Activated CD4-positive, alpha-beta memory T cell treated with anti-CD3 and anti-CD28 coated beads for 36 hours (primary cell): ENCODE measurements at places on chromosomes 12 and 14. TPM values are rescaled to one million over a fixed set of nuclear protein-coding genes. Genes with fewer than 3 reads are reported as not detected.

DNA sequence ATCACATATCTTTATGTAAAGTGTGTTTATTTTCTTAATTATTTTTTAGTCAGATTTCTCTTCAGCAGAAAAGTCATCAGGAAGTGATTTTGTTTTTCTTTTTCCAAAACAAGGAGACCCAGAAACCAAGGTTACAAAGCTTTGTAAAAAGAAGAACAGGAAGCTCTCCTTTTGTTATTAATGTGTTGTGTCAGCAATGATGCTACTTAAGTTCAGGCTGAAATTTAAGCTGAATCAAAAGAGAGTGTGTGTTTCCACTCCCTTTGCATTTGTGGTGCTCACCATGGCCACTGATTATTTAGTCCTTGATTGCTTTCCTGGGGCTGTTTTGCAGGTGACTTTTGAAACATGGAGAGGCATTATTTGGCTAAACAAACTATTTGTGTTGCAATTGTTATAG, 155.3 kb upstream of the ATP2B1 start:
- peak overlapping the region; percentile 95 for H3K27ac ChIP-seq
- peaks cover 55% of the 10 kb centered on the region for H3K4me1 ChIP-seq
- no peak for DNase-seq
- H3K36me3 ChIP-seq: no peaks in the 10 kb centered on the region
- no peak overlapping the region for H3K4me3 ChIP-seq
- H3K27me3 ChIP-seq: no peaks in the 10 kb centered on the region

TSHR gene
- total RNA-seq: not detected

DNA sequence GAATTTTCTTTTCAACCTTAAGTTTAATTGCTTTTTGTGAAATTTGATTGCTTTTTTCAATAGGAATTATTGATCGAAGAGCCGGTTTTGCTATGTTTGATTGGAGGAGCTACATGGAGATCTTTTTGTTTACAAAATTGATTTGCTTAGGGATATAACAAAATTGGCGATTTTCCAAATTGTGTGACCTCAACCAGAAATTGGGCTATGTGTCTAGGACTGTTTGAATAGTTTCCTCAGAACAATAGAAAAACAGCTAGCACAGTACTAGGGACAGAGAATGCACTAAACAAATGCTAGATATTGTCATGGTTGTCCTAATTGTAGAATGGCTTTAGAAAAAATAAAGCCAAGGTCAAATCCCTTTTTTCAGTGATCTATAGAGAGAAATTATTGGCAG, 2.4 kb downstream of the SLC17A8 start:
- no peaks in the 10 kb centered on the region for H3K4me1 ChIP-seq
- H3K36me3 ChIP-seq: no peaks in the 10 kb centered on the region
- peaks cover 18% of the 10 kb centered on the region for H3K27me3 ChIP-seq
- DNase-seq: no peak
- no peak overlapping the region for H3K27ac ChIP-seq
- no peak overlapping the region for H3K4me3 ChIP-seq

GRCh38 chr14:90777358-90777757, 38.9 kb downstream of the TTC7B start:
- no peak overlapping the region for H3K27ac ChIP-seq
- H3K4me3 ChIP-seq: no peak overlapping the region
- DNase-seq: no peak
- no peaks in the 10 kb centered on the region for H3K36me3 ChIP-seq
- H3K4me1 ChIP-seq: no peaks in the 10 kb centered on the region

DNA sequence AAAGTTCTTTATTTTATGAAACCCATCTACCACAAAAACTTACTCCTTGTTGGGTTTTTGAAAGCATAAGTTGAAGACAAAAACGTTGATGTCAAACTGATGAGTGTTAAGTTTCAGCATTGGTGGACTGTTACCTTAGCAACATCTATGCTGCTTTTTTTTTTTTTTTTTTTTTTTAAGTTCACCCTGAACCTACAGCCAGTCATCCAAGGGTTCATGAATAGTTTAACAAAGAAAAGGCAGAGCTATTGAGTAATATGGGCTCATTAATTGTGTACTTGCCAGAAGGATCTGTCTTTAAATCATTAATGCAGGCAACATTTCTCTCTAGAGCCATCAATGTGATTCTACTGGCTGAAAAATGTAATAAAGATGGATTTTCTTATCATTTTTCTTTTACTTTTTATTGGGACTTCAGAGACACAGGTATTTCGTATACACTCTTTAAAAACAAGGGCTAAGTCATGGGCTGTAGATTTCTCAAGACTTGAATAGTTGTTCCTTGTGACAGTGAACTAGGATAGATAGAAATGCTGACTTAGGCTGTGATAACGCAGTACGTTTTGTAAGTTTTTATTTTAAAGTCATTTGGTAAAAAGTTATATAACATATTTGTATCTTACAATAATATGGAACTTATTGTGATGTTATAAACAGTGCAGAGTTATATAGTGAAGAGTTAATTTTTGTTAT, at the start of gene PTPRQ:
TSS of gene PTPRQ (plus strand) at position 262 of the 693 bp plus-strand sequence. CDS start at position 373, 111 bp downstream.
- no peak for DNase-seq
- H3K36me3 ChIP-seq: no peaks in the 10 kb centered on the region
- H3K4me1 ChIP-seq: no peaks in the 10 kb centered on the region
- H3K27ac ChIP-seq: no peak within 1 kb of the TSS

KLHDC1 gene
- total RNA-seq: 1.9 TPM

DNAJC22 gene
- 0.10 TPM for total RNA-seq

DNA sequence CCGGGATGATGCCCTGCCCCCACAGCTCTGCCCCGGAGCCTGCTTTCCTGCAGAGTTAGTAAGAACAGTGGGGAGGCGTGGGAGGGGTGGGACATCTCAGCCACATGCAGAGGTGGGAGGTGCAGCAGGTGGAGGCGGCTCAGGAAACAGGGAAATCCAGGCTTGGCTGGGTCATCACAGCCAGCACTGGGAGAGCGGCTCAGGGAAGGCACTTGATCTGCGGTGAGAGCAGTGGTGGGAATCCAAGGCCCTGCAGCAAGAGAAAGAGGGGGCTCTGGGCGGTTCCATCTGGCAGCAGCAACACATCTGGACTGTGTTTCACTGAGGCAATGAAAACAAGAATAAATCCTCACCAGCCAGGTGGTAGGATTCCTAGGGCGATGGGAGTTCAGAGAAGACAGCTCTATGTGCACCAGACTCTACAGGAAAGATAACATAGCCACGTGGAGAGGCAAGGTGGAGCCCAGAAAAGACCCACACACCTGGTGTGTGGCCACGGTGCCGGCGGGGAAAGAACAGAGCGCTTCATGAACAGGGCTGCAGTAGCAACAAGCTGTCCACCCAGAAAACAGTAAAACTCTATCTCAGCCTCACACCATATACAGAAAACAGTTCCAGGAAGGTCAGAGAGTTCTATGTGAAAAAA, 57.6 kb downstream of the CCDC85C start:
- no peaks in the 10 kb centered on the region for H3K27me3 ChIP-seq
- peaks cover 4% of the 10 kb centered on the region for H3K4me1 ChIP-seq
- no peaks in the 10 kb centered on the region for H3K36me3 ChIP-seq
- H3K27ac ChIP-seq: no peak overlapping the region
- no peak for DNase-seq

DNA sequence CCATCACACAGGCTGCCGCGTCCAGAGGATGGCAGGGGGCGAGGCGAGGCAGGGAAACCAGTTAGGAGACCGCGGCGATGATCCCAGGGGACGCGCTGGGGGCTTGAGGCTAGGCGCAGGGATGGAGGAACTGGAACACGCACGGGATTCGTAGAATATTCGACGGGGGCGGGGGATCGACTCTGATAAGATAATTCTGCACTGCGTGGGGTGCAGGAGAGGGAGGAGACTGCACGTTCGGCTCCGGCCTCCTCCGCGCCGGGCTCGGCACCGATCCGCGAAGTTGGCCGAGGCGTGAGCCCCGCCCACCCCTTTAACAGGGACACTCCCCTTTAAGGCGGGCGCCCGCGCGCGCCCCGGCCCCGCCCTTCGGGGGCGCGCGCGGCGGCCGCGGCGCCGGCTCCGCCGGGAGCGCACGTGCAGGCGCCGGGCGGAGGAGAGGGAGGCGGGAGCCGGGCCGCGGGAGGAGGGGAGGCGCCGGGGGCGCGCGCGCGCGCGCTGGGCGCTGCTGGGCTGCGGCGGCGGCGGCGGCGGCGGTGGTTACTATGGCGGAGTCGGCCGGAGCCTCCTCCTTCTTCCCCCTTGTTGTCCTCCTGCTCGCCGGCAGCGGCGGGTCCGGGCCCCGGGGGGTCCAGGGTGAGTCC, at the start of gene ACVR1B:
TSS of gene ACVR1B (plus strand) at position 501 of the 644 bp plus-strand sequence. CDS start at position 546, 45 bp downstream.
- peak within 1 kb of the TSS; percentile 81 for H3K4me3 ChIP-seq
- H3K4me1 ChIP-seq: peaks cover 40% of the 10 kb centered on the region
- DNase-seq: peak; percentile 93

SLC6A12 gene
- 0.43 TPM for total RNA-seq

GRCh38 chr12:109723311-109723881, 9.8 kb downstream of the FAM222A start:
- H3K27ac ChIP-seq: no peak overlapping the region
- no peak for DNase-seq
- H3K4me3 ChIP-seq: no peak overlapping the region
- no peaks in the 10 kb centered on the region for H3K4me1 ChIP-seq
- no peaks in the 10 kb centered on the region for H3K36me3 ChIP-seq
- peaks cover 7% of the 10 kb centered on the region for H3K27me3 ChIP-seq

LRRK2 gene
- total RNA-seq: not detected

SYCP3 gene
- 0.07 TPM for total RNA-seq

DNA sequence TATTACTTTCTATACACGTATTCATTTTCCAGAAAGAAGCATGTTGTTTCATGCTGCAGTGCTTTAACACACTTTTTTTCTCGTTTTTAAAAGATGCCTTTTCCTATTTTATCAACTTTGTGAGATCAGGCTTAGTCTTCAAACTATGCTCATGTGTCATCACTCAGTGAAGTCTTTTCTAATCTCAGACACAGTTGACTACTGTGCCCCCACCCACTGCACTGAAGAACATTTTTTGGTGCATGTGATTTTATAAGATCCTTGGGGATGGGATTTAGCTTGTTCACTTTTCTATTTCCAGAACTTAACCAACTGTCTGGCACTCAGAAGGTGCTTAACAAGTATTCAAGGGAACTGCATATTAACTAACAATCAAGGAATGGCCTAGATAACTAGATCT, 85.5 kb downstream of the CDK17 start:
- no peak overlapping the region for H3K4me3 ChIP-seq
- no peaks in the 10 kb centered on the region for H3K27me3 ChIP-seq
- no peak overlapping the region for H3K27ac ChIP-seq
- H3K4me1 ChIP-seq: peaks cover 20% of the 10 kb centered on the region
- DNase-seq: no peak

GRCh38 chr12:220491-220890, 6.5 kb upstream of the SLC6A12 start:
- H3K36me3 ChIP-seq: no peaks in the 10 kb centered on the region
- no peak overlapping the region for H3K4me3 ChIP-seq
- H3K4me1 ChIP-seq: no peaks in the 10 kb centered on the region
- no peak overlapping the region for H3K27ac ChIP-seq
- no peak for DNase-seq

GRCh38 chr12:27616356-27617142, 79.7 kb upstream of the REP15 start:
- no peak for DNase-seq
- no peak overlapping the region for H3K4me3 ChIP-seq
- peaks cover 12% of the 10 kb centered on the region for H3K4me1 ChIP-seq
- H3K27me3 ChIP-seq: peaks cover 1% of the 10 kb centered on the region
- H3K27ac ChIP-seq: no peak overlapping the region
